NCI-H2227 treated with DMSO at 0.1 percent for 48 hours (cell line): ENCODE measurements at places on chromosomes 2 and 18.

DNA sequence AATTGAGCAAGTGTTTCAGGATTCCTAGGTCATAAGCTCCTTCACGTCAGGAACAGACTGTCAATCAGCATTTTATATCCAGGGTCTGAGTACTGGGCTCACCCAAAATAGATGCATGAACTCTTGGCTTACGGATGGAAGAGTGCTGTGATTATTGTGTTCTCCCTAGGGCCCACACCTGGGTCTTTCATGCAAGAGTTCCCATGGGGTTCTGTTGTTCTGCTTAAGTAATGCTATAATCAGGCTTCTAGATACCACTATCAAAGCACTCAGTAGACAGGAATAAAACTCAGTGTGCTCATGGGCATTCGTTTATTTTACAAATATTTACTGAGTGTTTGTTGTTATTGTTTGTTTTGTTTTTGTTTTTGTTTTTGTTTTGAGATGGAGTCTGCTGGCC is 46.4 kb upstream of the PMAIP1 start:
- no peak for DNase-seq

- DNase-seq = peak; percentile 15
These were observed 417.7 kb upstream of the SLC14A2 start for GRCh38 chr18:45197526-45197970.

DNA sequence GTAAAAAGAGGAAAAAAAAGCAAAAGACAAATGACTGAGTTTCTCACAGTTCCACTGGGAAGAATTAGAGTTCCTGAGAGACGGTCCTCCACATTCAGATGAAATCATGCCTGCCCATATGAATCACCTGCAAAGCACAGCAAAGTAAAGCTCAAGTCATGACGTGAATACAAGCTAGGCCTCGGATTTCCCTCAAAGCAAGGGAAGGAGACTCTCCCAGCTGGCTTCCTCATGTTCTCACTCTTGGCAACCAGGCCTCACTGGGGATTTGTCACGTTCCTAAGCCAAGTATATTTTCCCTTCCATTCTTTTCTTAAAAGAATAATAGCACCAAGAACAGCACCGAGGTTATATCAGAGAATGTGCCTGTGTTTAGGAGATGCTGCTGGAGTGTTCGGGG is 47.0 kb downstream of the CYP27C1 start:
- DNase-seq = no peak

DNA sequence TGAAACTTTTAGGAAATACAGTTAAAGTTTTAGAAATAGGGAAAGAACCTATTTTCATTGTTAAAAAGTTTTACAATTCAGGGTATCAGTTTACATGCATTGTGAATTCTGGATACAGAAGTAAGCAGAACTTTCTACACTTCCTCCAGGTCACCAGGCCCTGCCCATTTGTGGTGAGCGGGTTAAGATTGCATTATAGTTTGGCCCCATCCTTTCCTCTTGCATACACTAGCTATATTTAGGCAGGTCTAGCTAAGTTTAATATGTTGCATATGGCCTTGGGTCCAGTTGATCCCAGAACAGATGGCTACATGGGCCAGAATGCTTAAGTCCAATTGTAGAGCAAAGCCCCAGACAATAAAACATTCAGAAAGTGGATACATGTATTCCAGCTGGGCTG is 4.8 kb downstream of the VWA3B start:
- DNase-seq = no peak

DNA sequence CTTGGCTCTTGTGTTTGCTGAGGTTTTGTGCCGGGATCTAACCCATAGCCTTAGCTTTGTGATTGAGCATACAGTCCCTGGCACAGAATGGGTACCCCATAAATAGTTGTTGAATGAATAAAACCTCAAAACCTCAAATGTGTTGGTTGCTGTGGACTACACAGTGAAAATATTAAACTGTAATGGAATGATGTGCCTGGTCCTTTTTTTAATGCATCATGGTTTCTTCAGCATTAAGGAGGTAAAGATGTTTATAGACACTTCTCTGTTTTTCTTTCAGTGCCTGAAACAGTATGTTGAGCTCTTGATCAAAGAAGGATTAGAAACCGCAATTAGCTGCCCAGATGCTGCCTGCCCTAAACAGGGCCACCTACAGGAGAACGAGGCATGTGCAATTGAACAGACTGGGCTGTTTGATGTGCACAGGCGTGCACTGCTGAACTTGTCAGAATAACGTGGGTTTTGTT is 97.0 kb downstream of the RNF144A start:
- DNase-seq = no peak

DNA sequence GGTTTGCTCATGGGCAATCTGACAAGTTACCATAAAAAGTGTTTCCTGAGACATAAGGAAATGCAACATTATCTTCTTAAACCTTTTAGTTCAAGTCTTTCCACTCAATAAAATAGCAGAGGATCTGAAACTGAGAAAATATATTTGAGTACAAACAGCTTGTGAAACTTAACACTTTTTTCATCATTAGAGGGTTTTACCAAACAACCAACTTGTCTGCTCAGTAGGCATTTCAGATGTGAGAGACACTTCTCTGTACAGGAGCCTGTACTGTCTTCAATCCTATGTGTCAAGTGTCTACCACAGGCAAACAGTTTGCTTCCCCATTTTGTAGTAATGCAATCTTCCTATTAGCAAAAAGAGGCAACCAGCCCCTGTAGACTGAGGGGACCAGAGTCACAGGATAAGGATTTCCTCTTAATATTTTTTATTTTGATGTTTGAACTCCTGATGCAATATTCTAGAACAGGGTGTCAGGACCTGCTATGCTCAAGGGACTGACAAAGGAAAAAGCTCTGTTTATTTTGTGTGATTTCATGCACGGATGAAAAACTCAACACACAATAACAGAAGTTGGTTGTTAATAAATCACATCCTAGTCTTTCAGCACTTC is 159.1 kb upstream of the LHCGR start:
- no peak for DNase-seq

- DNase-seq = no peak
These were observed 111.3 kb downstream of the HDAC4 start for GRCh38 chr2:239289545-239289944.

DNA sequence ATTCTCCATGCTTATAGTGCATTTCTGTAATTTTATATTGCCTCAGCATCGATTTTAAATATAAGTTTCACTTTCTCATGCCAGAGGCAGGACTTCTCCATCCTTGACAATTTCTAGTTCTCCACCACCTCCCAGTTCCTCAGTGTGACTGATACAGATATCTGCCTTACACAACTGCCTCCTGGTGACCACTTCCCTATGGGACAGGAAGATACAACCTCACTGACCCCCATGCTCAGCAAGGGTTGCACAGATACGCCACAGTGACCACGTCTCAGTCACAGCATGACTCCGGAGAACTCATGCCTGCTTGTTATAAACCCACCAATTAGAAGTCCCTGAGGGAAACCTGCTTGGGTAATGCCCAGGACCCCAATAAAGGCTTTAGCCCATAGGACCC is 284.0 kb upstream of the MC4R start:
- no peak for DNase-seq

DNA sequence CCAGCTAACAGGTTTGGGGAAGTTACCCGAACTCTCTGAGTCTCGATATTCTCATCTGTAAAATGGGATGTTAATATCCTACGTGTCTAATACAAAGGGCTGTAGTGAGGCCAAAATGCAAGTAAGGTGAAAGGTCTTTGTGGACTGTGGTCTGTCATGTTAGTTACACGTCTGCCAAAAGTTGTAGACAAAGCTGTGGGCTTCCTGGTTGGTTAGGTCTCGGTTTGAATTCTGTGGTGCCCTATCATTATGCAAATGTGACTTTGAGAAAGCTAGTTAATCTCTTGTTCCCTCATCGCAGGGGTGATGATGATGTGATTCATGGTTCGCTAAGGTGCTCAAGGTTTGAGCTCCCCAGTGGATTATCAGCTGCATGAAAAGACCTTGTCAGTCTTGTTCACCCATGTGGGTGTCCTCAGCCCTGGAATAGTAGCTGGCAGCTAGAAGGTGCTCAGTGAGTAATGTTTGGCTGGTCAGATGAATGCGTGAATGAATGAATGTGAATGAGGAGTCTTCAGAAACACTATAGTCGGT is 23.1 kb downstream of the TRIB2 start:
- no peak for DNase-seq

DNA sequence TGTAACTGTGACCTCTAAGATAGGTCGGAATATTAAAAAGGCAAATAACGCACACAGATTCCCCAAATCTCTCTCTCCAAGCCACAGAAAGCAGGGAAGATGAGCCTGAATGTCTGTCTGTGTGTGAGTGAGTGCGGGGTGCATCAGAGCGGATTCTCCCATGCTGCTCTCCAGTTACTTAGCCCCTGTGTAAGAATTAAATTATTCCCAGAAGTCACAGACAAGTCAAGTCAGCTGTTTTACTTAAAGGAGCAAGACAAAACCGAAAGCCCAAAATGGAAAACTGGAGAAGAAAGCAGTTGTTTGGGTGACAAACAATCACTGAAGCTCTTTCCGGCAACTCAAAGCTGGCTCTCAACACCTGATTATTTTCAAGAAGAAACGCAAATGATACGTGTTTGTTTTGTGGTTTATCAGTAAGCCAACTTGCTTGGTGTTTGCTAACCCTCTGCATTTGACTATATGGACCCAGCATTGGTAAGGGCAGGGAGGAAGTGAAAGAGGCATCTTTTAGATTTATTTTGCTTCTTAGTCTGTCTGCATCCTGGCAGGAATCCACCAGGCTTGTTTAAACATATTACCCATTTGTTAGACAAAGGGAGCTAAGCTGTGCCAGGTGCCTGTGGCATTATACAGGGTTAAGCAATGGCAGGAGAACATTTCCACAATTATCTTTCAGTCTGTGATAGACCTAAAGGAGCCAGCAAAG is 121.5 kb upstream of the CREB1 start:
- peak; percentile 72 for DNase-seq

- no peak for DNase-seq
These were observed 17.3 kb upstream of the IMPA2 start for GRCh38 chr18:11963991-11964484.

DNA sequence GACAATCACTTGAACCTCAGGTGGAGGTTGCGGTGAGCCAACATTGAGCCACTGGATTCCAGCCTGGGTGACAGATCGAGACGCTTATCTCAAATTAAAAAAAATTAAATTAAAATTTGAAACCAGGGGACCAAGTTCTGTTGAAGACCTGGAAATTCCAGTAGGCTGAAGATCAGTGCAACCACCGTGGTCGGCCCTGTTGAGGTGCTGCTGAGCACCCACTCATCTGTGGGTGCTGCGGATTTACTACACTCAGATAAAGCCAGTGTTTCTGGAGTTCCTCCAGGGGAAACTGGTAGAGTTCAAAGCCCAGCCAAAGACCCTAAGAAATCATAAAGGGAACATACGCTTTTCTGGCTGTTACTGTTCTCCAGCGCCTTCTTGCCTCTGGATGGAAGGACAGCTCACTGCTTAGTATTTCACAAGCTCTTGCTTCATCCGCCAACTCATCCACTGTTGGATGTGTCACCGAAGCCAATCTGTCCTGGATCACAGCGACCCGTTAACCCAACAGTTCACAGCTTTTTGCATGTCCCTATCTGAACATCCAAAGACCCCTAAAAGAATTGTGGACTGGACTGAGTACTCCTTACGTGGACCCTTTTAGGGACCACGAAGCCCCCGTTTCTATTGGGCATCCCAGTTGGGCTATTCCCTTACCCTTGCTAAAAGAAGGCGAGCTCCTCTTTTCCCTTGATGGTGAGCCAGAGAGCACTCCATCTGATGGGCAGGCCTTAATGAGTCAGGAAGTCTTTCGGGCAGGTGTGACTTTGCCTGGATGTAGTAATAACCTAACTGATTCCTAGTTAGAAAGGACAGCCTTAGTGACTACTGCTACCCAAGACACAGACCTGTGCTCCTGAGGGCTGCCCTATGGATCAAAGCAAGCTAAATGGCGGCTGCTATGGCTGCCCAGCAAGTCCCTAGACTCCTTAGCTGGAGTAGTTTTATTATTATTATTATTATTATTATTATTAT is 6.0 kb upstream of the ALPP start:
- DNase-seq = no peak

- peak; percentile 33 for DNase-seq
These were observed 98.2 kb upstream of the B3GNT7 start for GRCh38 chr2:231297108-231297908.

DNA sequence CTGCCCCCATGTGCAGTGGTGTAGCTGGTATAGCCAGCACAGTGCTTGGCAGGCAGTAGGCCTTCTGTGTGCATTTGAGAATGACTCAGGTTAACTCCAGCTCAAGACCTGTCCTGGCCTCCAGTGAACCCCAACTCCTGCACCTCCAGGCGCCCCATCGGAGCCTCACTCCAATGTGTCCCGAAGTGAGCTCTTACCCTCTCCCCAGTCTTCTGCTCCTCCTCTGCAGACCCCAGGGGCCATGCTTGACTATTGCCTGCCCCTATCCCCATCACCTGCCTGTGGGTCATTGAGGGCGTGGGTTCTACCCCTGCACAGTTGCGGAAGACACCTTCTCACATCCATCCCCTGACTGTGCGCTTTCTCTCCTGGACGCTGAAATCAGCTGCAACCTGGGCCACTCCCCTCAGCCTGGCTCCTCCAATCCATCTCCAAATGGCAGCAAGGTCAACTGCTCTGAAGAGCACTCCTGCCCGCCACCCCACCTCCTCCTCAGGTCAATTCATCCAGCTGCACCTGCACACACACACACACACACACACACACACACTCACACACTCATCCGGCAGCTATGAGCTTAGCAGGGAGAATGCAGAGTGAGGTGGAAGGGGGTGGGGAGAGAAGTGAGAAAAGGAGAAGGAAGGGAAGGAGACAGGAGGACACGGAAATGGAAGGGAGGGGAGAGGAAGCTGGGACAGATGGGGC is 130.3 kb upstream of the GLI2 start:
- no peak for DNase-seq

DNA sequence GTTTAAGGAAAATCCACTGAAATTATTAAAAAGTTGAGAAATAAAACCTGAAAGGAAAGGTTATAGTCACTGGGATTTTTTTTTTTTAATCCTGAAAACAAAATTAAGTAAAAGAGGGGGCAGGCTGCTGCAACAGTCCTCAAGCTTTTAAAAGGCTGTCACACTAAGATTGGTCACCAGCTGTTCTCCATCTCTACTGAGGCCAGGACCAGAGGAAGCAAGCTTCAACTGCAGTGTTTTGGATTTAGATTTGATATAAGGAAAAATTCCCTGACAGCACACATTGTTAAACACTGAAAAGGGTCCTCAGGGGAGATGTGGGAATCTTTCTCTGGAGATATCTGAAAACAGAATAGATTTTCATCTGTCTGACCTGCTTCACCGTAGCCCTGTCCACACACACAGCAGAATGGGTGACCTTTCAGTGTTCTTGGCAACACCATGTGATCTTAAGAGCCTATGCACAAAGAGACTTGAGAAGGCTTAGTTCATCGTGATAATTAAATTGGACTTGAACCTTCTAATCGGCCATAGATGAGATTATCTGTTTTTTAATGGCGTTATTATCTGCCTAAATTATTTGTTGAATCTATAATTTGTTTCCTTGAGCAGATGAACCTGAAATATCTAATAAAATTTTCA is 132.0 kb upstream of the BOD1L2 start:
- no peak for DNase-seq

DNA sequence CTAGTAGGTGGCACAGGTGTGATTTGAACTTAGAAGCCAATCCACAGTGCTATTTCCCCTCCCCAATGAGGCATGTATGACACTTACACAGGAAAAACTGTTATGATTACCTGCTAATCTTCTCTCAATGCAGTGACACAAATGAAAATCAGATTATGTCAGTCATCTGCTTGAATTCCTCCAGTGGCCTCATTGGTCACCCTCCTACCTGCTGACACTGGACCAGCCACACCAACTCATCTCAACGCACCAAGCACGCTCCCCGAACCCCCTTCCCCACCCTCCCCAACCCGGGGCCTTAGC is 82.2 kb upstream of the SEC11C start:
- no peak for DNase-seq

GRCh38 chr2:2739231-2739795 is 408.2 kb upstream of the MYT1L start:
- no peak for DNase-seq

GRCh38 chr2:151410485-151410834 is 758 bp downstream of the RIF1 start:
- DNase-seq = peak; percentile 42
